Stimulated activated CD8-positive, alpha-beta memory T cell treated with anti-CD3 and anti-CD28 coated beads, Interleukin-2, amount 100 ng/mL, for 1 hour (primary cell): ENCODE measurements at places on chromosomes 4 and X.

DNA sequence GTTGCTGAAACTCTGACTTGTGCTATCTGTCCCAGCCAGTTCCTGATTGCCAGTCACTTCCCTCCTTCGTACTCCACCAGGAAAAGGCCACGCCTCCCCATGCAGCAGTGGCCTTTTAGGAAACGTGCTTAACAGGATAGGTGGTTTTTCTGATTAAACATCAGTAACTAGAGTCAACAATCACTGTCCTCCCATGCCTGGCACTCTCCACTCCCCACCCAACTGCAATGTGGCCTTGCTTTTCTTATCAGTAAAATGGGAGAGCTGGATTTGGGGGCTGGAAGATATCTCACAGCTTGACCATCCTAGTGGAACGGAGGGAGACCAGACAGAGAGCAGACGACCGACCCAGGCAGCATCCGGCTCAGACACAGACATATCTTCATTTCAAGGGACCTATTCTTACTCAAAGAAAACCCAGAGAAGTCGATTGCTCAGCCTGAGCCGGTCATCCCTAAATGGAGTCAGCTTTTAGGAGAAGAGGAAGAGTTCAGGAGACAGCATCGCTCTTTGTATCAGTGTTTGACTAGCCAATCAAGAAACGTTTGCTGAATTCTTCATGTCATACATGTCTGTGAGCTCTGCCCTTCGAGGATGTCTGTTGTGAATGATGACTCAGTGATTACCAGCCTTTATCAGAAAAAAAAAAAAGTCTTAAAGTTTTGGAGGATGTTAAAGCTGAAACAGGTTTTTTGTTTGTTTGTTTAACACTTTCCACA lies 12.7 kb upstream of the UBA6 start:
- DNase-seq: no peak

DNA sequence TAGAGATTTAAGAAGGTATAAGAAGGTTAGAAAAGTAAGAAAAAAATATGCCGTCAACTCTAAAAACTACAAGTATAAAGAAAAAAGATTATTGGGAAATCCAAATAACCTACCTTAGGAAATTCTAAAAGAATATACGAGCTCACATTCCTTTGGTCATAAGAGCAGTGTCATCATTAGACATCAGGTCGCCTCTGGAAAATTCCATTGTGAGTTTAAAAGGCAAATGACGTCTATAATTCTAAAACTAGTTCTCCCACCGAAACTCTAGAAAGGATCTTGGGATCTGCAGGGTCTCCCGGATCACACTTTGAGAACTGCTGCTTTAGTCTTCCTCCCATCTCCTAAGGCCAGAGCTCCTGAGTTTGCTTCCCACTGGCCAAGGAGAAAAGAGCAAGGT lies 518 bp upstream of the SAT1 start:
- no peak for DNase-seq

- DNase-seq: no peak
These were observed 3.9 kb upstream of the GLRB start for GRCh38 chr4:157072002-157072401.

GRCh38 chr4:36533944-36534343 lies 252.5 kb downstream of the DTHD1 start:
- DNase-seq: no peak

- DNase-seq: no peak
These were observed 5.7 kb downstream of the GUCY1A1 start for GRCh38 chr4:155672342-155672741.

DNA sequence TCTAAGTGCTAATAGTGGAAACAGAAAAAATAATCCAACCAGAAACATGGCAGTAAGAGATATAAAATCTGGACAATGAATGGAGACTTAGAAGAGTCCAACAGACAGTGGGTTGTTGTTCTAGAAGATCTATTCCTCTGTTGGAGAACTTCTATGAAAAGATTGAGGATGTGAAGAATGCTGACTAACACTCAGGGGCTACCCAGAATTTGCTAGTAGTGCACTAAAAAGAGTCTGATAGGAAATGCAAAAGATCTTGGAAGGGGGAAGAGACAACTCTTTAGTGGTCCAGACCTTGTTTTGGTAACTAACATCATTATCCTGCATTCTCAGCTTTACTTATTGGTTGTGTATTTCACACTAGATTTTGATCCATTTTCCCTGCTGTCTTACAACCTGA lies 77.9 kb downstream of the SMARCA1 start:
- DNase-seq: no peak

- no peak for DNase-seq
These were observed 63.0 kb upstream of the SLC10A4 start for GRCh38 chr4:48420144-48420543.

GRCh38 chr4:85783483-85783882 lies 308.5 kb downstream of the ARHGAP24 start:
- DNase-seq: no peak

GRCh38 chrX:130676861-130677260 lies 226.1 kb downstream of the ENOX2 start:
- DNase-seq: no peak

- no peak for DNase-seq
These were observed 20.4 kb downstream of the IQCM start for GRCh38 chr4:149795256-149795655.

DNA sequence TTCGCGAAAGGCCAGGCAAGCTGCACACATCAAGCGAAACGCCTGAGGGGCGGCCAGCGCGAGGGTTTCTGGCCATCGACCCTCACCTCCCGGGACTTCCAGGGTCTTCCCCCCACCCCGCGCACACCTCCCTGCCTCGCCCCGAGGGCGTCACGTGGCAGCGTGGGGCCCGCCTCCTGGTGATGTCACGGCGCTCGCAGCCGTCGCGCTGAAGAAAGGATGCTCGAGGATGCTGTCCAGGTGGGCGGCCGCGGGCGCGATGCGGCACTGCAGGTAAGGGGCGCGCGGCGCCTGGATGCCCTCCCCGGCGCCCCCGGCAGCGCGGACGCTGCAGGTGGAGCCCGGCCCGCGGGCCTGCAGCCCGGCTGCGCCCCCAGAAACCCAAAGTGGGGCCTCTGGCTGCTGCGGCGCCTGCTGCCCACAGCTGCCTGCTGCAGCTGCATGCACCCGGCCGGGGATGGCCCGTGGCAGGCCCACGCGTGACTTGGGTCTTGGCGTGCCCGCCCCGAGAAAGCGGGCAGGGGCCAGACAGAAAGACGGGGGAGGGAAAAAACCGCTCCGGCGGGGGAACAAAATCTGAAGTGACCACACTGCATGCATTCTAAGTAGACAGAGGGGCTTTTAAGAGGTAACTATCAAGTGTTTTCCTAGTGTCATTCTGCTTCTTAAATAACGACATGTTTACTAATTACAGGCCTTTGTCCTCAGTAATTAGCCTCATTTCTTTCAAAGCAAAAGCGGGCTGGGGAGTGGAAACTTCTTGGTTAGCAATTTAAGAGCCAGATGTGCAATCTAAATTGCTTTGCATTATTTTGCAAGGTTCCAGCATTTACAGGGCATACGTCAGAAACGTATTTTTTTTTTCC lies 1.7 kb downstream of the CLCN4 start:
- no peak for DNase-seq

DNA sequence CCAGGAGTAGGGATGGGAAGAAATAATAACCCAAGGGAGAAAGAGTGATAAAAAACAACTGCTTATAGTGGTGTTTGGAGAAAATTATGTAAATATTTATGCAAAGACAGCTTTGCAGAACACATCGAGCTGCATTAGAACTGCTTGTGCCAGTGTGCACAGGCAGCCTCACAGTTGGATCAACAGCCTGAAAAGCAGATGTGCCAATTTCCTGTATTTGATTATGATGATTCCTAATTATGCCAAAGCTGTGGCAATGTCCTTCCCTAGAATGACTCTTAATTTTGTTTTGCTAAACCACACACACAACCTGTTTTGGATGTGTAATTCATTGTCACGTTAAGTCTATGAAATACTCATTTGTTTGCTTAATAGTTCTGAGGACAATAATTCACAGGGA lies 30.6 kb upstream of the ANTXR2 start:
- DNase-seq: no peak

- DNase-seq: no peak
These were observed 75.0 kb downstream of the NAA11 start for GRCh38 chr4:79250887-79251286.

- no peak for DNase-seq
These were observed 15.7 kb upstream of the RUFY3 start for GRCh38 chr4:70706044-70706461.

GRCh38 chr4:169124661-169125060 lies 114.6 kb upstream of the CBR4 start:
- no peak for DNase-seq

DNA sequence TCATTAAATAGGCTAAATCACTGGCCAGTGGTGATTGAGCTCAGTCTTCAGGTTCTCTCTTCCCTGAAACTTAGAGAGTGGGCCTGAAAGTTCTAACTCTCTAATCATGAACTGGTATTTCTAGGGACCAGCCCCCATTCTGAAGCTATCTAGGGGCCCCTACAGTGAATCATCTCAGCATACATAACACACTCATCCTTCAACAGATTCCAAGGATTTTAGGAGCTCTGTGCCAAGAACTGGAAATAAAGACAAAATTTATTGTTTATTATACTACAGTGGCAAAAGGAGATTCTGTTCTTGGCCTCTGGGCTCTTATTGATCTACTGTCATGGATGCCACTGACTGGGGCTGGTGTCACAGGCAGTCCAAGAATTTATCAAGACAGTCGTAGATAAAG lies 263.8 kb upstream of the IGFBP7 start:
- no peak for DNase-seq

GRCh38 chr4:112099701-112100297 lies 45.5 kb upstream of the FAM241A start:
- DNase-seq: no peak

DNA sequence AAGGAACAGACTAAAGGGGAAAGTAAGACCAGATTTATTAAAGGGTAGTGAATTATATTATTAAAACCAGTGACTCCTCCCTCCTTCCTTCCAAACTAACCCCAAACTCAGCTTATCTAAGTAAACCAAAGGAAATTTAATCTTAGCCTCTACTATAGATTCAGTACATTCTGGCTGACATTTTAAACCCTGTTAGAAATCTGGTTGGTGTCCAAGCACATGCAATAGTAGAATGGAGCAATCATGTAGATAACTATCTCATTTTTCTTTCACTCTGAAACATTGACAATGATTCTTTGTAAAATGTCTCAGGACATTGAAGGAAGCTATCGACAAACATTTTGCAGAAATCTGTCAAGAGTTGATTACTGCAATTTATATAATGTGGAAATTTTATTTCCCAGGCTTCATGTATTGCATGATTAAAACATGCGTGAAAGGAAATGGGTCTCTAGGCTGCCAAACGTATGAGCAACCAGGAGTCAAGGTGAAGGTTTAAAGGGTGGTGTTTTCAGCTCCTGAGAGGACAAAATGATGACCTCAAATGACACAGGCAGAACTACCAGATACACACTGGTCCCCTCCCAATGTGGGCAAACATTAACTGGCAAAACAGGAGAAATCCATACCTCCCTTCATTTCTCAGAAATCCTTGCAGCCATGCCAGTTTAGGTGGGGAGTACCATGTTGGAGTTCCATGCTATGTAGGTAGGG lies 58.2 kb upstream of the RBM47 start:
- no peak for DNase-seq

GRCh38 chrX:479273-479981 lies 92.7 kb upstream of the PPP2R3B start:
- no peak for DNase-seq

- no peak for DNase-seq
These were observed 77.8 kb downstream of the SORBS2 start for GRCh38 chr4:185734214-185734613.

- no peak for DNase-seq
These were observed 303.4 kb downstream of the RAB28 start for GRCh38 chr4:13180701-13181100.

- no peak for DNase-seq
These were observed 9.7 kb upstream of the KLF3 start for GRCh38 chr4:38654273-38654672.

DNA sequence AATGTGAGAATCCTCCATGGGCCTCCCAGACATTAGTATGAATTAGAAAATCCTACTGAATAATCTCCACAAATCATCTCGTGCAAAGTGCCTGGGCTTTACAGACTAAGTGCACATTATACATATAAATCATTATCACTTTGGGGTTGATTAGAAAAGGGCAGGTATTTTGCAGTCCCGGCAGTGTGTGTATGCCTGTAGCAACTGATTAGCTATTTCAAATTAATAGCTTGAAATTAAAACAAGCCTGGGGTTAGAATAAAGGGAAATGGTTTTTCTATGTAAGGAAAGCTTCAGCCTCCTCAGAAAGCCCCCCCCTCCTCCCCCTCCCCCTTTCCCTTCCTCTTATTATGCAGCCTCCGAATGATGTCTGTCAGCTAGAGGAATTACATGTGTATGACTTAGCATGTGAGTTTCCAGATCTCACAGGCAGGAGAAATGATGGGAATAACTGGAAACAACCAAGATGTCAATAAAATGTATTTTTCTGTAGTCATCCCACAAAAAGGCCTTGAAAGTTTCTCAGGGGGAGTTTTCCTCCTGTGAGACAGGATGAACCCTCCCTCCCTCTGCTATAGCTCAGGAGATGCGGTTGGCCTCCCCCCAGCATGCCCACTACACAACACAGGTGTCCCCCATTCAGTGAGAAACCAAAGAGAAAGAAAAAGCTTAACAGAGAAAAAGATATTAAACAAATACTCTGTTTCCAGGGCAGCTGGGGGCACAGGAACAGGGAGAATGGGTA lies 41.2 kb upstream of the RASGEF1B start:
- no peak for DNase-seq

- no peak for DNase-seq
These were observed 931.6 kb upstream of the GRIA3 start for GRCh38 chrX:122252454-122252853.

- no peak for DNase-seq
These were observed 75.9 kb upstream of the CITED1 start for GRCh38 chrX:72381439-72382201.

DNA sequence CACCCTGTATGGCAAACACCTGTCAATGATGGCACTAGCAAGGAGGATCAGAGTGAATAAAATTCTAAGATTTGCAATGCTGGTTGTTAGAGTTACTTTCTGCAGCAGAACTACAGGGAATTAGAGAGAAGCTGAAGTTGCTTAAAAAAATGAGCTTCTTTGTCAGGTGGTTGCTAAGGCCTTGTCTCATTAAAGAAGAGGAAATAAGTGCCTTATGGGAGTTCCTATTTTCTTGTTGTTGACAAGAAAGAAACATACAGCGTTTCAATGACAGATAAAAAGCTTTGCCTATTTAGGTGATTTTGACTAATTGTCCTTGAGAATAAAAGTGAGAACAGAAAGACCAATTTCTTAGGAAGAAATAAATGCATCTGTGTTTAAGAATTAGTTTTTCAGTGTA lies 106.0 kb upstream of the ARHGAP24 start:
- DNase-seq: no peak
